Thoracic aorta endothelial cell (primary cell): ENCODE measurements at places on chromosomes 2 and 18. TPM values are rescaled to one million over a fixed set of nuclear protein-coding genes. Genes with fewer than 3 reads are reported as not detected.

Gene MRPL44
- 41.0 and 49.6 TPM in 2 replicates for total RNA-seq

Gene CFAP65
- not detected in 2 replicates for total RNA-seq

Gene TTN
- total RNA-seq, result 1.9 and 3.2 TPM in 2 replicates

Gene CD28
- total RNA-seq, result under 0.01 and 0.07 TPM in 2 replicates

Gene LYPD1
- 2.5 and 58.1 TPM in 2 replicates for total RNA-seq

Gene TDRD15
- total RNA-seq, result under 0.01 TPM in 1 of 2 replicates, not detected in the other

Gene CLIP4
- 44.9 and 49.9 TPM in 2 replicates for total RNA-seq

Gene KRTCAP3
- 0.53 and 0.57 TPM in 2 replicates for total RNA-seq

Gene DQX1
- 0.13 TPM in 1 of 2 replicates, not detected in the other for total RNA-seq

Gene BCL11A
- 0.27 TPM in 1 of 2 replicates, not detected in the other for total RNA-seq

Gene CHRND
- not detected in 2 replicates for total RNA-seq

Gene LIMS4
- 11.6 and 19.2 TPM in 2 replicates for total RNA-seq

Gene CPS1
- 6.8 and 12.8 TPM in 2 replicates for total RNA-seq

Gene PLEK
- total RNA-seq, result 0.13 and 0.22 TPM in 2 replicates

Gene CPLX4
- not detected in 2 replicates for total RNA-seq

Gene MARCHF4
- 9.6 and 10.9 TPM in 2 replicates for total RNA-seq

Gene DNAH6
- under 0.01 and 0.14 TPM in 2 replicates for total RNA-seq
